ENCODE measurements at places on chromosomes 3 and 15.

DNA sequence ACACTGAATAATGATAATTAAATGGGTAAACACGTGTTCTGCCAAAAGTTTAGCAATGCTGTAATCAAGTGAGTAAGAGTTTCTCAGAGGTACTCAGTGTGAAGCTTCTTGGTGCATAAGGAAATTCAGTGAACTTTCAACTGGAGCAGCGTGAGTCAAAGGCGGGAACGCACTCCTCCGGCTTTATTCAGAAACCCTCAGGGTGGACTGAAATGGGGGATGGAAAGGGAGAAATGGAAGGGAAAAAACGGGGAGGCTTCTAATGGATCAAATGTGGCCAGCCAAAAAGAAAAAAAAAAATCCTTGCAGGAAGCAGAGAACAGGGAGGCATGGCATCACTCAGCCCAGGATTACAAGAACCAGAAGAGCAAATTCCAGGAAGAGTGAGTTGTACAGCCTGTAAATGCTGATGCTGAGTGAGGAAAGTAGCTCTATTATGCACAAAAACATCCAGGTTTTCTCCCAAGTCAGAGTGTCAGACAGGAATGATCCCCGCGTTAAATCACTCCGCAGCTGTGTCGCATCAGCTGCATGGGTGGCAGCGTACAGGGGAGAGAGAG lies 85.3 kb downstream of the ASB7 start:
- no peak for DNase-seq

DNA sequence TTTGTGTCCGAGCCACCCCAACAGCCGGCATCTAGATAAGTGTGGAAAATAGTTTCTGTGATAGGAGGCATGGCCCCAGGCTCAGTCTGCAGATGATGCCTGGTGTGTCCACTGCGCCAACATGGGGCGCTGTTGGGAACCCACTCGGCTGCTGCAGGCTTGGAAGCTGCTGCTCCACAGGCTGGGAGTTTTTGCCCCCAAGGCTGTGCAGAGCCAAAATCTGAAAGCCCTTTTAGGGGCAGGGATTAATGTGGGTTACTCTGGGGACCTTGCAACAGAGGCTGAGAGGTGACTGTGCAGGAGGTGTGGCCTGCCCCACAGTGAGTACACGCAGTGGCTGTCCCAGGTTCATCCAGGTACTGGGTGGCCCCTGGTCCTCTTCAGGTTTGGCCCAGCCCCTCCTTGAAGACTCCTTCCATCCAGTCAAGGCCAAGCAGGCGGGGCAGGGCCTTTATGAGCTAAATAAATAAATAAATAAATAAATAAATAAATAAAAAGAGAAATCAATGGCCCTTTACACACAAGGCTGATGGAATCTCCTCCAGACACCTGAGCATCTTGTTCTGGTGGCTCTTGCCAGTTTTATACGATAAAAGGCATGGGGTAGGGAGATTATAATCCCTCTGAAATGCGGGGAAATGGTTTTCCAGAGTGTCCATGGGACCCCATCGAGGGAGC lies 73.8 kb downstream of the AAGAB start:
- no peak for DNase-seq

DNA sequence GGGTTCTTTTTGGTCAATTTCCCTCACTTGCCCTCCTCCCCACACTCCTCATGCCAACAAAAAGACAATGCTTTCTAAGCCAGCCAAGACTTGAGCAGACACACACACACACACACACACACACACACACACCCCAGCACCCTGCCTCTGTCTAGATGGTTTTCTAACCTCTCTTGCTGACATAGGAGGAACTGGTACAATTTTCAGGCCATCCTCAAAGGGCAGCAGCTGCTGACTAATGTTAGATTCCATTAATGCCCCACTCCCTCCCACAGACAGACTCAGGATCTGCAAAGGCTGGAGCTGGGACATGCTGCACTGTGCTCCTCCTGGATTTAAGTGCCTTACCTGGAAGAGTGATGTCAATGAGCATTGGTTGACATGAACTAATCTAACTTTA lies 438.4 kb downstream of the OCA2 start:
- DNase-seq: no peak

- no peak for DNase-seq
These were observed 189.0 kb upstream of the HES1 start for GRCh38 chr3:193946945-193947344.

GRCh38 chr3:25856902-25857518 lies 67.1 kb downstream of the OXSM start:
- DNase-seq: no peak

- no peak for DNase-seq
These were observed 283.6 kb upstream of the RARB start for GRCh38 chr3:25144430-25144829.

DNA sequence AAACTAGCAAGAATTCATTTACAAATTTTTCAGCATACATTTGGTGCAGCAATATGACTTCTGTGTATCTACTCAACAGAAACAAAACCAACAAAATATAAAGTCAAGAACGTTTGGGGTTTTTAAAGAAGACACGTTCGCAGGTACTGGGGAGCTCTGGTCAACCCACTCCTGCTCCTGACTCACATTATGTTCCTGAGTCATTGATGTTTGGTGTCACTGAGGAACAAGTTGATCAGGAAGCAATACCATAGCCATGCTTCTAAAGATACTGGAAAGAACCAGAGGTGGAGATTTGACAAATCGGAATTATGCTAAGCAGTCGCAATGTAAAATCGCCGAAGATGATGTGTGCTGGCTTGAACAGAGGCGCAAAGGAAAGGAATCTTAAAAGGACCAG lies 22.0 kb downstream of the SLC4A7 start:
- no peak for DNase-seq

DNA sequence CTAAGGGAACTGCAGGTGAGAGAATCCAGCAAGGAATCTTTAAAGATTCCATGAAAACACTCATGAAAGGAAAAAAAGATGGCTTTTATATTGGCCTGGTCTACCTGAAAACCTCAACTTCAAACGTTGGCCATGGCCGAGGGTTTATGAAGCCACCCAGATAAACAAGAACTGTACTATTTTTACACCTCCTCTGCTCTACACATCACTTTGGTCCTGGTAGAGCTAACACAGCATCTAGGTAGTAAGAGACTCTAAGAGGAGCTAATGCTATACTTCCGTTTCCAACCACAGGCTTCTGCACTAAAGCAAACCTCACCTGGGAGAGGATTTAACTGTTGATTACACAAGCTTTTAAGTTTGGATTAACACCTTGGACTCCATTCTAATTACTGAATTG lies 466.2 kb downstream of the FGF12 start:
- no peak for DNase-seq

- DNase-seq: no peak
These were observed 21.4 kb upstream of the NR2C2 start for GRCh38 chr3:14925729-14926591.

GRCh38 chr15:43270113-43270665 lies 3.5 kb upstream of the TGM5 start:
- DNase-seq: no peak

- DNase-seq: no peak
These were observed 145.2 kb downstream of the SSR3 start for GRCh38 chr3:156409694-156410093.

DNA sequence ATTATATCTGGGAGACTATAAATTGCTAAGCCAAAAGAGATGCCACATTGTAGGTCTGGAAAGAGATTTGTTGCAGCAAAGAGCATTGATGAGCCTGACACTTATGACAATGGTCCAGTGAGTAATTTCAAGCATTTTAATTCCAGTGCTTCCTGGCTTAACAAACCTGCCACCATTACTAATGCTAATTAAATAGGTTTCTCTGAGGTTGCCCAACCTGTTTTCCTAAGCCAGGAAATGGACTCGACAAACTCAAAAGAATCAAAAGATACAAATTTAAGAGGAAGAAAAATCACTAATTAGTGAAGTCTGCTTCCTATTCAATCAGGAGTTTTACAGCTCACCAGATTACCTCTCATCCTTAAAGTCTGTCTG lies 36.7 kb upstream of the CTDSPL start:
- no peak for DNase-seq

DNA sequence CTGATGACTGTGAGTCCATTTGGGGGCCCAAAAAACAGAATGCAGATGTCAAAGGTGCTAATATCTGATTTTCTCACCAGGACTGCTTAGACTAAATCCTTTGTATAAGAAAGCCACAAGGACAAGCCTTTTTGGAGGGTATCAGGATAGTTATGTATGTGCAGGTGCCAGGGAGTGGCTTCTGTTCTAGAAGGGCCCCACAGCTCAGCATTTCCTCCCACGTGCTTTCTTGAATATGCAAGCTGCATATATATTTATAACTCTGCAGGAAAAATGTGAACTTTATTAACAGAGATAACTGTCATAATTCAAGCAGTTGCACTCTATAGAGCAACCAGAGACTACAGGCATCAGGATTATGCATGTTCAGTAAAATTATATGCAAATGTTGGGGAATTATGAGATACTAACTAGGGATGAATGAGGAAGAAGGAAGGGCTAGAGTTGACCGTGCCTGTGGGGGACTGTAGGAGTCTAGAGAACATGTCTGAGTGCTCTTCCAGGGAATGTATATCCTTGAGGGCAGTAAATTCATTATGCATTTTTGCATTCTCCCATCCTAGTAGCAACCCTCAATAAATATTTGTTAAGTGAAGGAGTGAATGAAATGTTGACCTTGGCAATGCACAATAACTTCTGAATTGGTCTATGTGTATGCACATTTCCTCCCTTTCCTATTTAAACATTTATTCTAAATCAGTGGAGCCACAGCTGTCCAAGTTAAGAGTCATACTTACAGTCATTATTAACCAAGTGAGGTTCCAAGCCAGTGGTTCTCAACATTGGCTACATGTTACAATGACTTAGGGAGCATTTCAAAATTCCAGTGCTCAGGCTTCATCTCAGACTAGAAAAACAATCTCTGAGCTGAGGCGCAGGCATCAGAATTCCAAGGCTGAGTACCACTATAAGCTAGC lies 94.8 kb upstream of the ANKRD28 start:
- no peak for DNase-seq

- no peak for DNase-seq
These were observed 232.9 kb downstream of the MEIS2 start for GRCh38 chr15:36867436-36867835.

DNA sequence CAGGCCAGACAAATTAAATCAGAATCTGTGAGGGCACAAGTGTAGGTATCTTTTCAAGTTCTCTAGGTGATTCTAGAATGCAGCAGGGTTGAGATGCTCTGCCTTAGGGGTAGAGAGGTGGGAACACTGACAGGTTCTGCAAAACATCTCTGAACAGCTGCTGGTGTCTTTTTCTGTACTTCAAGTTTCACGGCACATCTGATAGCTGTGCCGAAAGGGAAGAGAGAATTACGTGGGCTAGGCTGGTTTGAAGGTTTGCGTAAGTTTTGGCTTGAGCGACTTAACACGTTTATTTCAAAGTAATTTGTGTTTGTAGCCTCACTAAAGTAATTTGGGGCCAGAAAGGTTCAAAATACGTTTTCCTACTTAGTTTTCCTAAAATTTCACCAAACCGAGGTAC lies 22.5 kb downstream of the PXK start:
- no peak for DNase-seq

DNA sequence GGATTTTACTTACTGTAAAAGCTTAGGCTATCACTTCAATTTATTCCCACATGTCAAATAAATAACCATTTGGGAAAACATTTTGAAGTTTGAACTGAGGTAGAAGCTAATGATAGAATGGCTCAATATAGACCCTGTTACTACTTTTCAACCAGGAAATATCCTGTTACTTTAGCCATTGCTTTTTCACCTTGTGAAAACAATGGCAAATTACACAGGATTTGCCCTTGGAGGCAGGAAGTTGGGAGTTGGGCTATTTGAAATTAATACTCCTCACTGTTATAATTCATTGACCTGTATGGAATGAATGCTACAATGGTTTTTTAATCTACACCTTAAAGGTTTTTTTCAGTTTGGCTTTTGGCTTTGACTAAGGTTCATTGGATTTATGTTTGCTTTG lies 98.1 kb upstream of the UBE2E2 start:
- no peak for DNase-seq

DNA sequence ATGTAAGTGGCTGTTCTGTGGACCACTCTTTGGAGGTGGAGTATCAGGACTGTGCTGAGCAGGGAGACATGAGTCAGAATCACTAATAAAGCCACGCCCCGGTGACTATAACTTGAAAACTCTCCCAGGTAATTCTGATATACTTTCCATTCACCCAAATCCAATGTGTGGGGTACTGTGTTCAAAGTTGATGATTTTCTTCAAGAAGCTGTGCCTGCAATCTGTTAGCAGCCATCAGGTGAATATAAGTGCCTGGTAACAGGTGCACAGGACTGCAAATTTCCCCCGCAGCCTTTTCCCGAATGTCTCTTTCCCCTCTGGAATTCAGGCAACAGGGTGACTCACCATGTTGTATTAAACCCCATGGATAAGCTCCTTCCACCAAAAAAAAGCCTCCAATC lies 17.0 kb downstream of the MAGI1 start:
- DNase-seq: no peak

DNA sequence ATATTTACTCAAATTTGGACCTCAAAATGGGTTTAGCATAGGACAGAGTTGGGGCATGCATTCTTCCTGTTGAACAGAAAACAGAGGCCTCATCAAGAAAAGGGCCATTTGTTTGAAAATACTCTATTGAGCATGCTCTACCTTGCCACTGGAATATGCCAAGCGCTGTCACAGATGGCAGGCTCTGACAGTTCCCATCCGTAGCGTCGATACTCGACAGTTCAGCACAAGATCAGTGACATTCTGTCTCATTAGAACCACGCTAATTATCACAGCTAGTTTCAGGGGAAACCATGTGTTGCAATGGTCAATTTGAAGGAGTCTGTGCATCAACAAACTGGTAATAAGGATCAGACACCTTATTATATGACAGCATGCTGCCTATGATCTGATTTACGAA lies 54.5 kb downstream of the SATB1 start:
- no peak for DNase-seq

DNA sequence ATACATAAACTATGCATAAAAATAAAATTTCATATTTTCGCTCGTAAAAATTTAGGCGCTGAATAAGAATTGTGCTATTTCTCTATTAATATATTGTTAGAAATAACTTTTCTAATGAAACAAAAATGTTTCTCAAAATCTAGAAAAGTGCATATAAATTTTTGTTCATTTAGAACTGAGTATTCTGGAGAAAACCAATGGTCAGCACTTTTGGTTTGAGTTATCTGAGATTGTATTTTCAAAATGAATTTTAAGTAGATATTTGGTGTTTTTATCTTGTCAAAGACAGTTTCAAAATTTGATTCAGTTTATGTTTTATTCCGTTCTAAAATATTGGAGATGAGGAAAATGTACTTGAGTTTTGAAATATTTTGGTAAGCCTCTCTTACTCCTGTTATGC lies 13.9 kb downstream of the MYNN start:
- no peak for DNase-seq

DNA sequence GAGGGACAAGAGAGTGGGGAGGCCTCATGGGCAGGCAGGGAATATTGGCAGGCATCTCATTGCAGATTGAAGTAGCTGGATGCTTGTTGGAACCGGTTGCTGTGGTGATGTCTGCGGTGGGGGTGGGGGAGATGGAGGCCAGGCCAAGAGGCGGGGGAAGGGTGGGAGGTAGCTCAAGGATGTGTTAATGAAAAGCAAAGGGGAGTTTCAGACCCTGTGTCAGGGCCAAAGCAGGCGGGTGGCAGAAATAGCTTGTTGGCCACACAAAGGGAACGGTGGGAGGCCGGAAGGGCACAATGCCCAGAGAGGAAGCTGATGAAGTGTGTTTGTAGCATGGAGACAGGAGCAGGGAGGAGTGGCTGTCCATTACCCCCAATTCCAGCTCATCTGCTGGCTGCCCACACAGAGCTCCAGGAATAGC lies 28.0 kb downstream of the CCDC33 start:
- DNase-seq: no peak

- DNase-seq: no peak
These were observed 311.5 kb downstream of the ULK4 start for GRCh38 chr3:41650406-41650805.
